ENCODE measurements at places on chromosomes 1 and 21.

- no peak for DNase-seq
These were observed 23.4 kb downstream of the ZNF281 start for GRCh38 chr1:200386416-200386815.

- no peak for DNase-seq
These were observed 2.1 kb upstream of the H3-3A start for GRCh38 chr1:226060427-226060826.

- DNase-seq: no peak
These were observed 13.3 kb downstream of the TRIM46 start for GRCh38 chr1:155186794-155187455.

GRCh38 chr1:163928651-163929050 is 606.9 kb downstream of the NUF2 start:
- DNase-seq: peak; percentile 75

- DNase-seq: no peak
These were observed 21.3 kb downstream of the FAM20B start for GRCh38 chr1:179046808-179047635.

GRCh38 chr1:212974711-212975110 is 24.4 kb downstream of the VASH2 start:
- no peak for DNase-seq

GRCh38 chr1:32748926-32749325 is 46.4 kb upstream of the SYNC start:
- no peak for DNase-seq

GRCh38 chr1:65001231-65001792 is 35.0 kb upstream of the JAK1 start:
- DNase-seq: no peak

- DNase-seq: no peak
These were observed 53.6 kb downstream of the SLC66A1 start for GRCh38 chr1:19365721-19366120.

- no peak for DNase-seq
These were observed 39.5 kb upstream of the TMPRSS15 start for GRCh38 chr21:18443085-18443484.

DNA sequence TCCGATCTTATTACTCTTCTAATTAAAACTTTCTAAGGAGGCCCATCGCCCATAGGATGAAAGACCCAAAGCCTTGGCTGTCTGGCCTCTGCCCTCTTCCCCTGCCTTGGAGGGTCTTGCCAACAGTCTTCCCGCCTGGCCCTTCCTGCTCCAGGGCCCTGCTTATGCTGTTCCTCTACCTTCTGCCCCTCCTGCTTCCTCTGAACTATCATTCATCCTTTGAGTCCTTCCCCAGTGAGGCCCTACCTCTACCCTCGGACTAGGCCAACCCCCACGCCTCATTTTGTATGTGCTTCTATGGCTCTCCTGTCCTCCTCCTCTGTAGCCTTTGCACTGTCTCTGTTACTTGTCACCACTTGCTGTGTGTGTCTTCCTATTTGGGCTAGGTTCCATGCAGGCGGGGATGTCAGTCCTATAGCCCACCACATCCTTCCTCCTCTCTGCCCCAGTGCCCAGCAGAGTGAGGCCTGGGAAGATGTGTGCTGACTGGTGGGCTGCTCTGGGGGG is 5.4 kb downstream of the RUSC1 start:
- DNase-seq: no peak

- no peak for DNase-seq
These were observed 1099.9 kb downstream of the PLA2G4A start for GRCh38 chr1:187928696-187929095.

DNA sequence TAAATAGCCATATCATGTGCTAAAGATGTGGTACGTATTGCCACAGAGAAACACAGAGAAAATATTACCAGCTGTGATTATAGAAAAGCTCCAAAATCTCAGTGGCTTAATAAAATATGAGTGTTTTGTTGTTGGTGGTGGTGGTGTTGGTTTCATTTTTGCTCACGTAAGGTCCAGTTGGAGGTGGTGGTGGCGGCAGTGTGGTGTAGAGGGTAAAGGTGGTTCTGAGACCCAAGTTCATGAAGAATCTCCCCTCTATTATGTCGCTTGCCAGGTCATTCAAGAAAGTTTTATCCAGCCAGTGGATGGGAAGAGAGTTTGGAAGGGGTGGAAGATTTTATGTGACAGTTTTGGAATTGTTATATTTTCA is 217.6 kb upstream of the SAMSN1 start:
- no peak for DNase-seq

GRCh38 chr1:66330722-66331141 is 203.2 kb upstream of the SGIP1 start:
- no peak for DNase-seq

DNA sequence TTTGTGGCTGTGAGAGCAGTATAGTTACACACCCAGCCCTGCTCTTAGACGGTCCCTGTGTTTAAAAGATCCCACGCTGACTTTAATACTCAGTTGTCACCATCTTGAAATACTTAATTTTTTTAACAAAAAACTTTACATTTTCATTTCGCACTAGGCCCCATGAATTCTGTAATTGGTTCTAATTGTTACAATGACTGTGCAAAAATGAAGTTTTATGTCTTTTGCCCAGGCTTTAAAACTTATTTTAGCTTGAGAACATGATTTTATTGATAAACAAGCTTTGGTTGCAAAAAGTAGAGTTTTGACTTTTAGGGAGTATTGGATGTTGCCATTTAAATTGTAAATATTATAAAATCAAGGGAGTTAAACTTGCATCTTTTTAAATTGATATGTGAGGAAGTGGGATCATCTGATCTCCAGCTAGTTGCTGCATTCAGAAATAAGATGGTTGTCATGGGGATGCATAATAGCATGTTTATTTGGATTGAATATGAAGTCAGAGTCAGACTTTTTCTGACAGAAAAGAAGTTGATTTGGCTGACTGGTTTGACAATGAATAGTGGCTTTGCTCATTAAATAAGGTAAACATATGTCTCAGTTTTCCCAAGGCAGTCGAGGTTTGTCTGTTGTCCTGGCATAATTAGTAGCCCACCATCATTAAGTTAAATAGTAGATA is 23.0 kb upstream of the CRP start:
- no peak for DNase-seq

DNA sequence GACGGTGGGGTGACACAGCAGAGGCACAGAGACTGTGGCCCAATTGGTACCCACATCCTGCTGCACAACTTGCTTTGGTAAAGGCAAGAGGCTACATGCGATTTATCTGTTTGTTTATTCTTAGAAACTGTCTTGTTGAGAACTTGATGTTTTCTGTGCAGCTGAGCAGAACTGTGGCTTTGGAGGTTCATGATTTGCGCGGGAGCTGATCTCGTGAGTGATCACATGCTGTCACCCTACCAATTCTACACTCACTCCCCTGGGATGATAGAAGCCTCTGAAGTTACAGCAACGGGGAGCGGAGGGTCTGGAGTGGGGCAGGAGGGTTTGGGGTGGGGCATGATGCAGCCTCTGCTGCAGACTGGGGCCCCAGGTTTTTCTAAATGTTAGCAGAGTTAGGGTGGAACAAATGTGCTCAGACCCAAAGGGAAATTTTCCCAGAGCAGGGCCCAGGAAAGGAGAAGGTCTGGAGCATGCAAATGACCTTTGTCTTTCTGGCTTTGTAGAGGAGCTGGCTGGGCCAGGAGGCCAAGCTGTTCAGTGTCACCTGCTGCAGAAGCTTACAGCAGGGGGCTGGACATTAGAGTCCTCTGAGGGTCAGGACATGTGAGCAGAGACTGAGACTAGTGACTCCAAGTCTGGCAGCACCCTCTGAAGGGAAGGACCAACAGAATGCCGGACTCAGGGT is 83.6 kb downstream of the GRIK3 start:
- no peak for DNase-seq

GRCh38 chr1:240496356-240496755 is 115.6 kb downstream of the GREM2 start:
- DNase-seq: no peak

- DNase-seq: no peak
These were observed 426.7 kb downstream of the KCNT2 start for GRCh38 chr1:196181594-196181878.

GRCh38 chr21:46157396-46157986 is 2.1 kb upstream of the FTCD start:
- DNase-seq: no peak

GRCh38 chr21:43270800-43271301 is 102.0 kb downstream of the CRYAA start:
- no peak for DNase-seq

- no peak for DNase-seq
These were observed 2.6 kb downstream of the PUM1 start for GRCh38 chr1:31062867-31063380.

DNA sequence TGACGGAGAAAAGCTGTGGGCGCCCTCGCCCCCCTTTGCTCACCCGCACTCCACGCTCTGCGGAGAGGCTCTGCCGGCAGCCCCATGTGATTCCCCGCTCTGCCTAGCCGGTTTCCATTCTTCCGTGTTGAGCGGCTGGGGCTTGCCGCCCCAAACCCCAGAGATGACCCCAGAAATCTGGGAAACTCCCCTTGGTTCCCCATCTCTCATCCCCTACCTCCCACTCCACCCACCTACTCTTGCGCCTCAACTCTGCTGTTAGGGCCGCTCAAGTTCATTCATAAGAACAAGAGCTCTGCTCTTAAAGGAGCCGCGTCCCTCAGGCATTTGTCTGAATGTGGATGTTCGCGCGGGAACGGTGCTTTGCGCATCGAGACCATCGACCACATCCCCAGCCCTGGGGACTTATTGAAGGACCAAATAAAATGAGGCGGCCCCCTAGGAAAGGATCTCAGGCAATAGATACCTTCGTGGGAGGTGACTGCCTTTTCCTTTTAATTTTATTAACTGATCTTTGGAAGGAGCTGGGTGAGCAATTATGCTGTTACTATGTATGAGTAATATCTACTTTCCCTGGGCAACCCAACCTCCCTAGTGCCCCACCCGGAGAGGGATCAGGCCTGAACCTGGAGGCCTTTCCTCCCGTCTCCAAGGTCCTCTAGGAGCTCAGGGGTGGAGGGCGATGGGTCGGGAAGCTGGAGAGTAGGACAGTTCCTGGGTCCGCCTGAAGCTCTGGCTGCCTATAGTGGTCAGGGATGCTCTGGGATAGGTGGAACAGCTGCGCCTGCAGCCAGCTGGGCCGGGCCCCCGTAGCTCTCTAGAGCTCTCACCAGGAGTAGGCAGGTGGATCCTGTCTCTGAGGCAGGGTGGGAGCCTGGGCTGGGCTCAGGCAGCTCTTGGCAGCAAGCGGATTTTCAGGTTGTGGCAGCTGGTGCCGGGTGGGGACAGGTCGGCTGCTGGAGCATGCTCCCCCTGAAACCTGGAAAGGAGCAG is 898 bp downstream of the MFSD2A start:
- DNase-seq: peak; percentile 99

DNA sequence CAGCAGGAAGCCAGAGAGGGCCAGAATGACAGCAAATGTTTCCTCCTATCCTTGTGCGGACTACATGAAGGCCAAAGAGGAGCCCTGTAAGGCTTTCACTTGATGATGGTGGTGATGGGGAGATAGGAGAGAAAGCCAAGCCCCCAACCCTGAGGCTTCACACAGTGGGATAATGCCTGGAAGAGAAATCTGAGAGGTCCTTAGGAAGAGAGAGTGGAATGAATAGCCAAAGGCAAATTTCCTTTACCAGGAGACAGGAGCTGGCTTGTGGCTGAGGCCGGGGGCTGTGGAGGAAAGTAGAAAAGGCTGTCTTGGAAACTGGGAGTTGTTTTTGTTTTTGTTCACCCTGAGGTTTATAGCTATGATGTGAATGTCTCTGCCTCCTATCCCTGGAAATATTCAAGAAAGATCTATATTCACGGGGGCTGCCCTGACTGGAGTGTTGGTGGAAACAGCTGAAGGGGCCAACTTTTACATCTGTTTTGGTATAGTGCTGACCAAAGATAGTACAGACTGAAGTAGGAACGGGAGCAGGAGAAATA is 13.0 kb upstream of the RNF19B start:
- no peak for DNase-seq

DNA sequence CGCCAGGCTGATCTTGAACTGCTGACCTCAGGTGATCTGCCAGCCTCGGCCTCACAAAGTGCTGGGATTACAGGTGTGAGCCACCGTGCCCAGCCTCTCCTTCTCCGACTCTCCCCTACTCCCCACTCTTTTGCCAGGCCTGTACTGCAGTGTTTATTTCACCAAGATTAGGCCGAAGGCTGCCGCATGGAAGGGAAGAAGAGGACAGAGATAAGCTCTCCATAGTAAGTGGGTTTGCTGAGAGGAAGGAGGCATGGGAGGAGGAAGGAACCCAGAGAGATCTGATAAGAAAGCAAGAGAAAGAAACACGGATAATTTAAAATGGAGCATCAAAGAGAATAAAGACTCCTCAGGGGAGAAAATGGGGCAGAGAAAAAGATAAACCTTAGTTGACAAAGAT is 8.7 kb downstream of the PTCH2 start:
- no peak for DNase-seq

DNA sequence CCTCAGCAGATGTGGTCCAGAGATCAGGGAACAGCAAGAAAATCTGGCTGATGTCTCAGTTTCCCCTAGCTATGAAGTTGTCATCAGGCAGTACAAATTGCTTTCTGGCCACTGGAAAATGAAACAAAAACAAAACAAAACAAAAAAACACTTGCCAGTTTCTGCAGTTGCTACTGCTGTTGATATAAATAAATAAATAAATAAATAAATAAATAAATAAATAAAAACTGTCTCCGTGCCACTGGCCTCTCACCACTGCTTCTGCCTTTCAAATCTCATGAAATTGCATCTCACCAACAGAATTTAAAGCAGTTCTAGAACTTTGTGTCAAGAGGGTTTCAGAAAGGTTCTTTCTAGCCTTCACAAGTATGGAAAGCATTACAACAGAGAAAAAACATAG is 62.9 kb downstream of the C1orf87 start:
- DNase-seq: no peak

DNA sequence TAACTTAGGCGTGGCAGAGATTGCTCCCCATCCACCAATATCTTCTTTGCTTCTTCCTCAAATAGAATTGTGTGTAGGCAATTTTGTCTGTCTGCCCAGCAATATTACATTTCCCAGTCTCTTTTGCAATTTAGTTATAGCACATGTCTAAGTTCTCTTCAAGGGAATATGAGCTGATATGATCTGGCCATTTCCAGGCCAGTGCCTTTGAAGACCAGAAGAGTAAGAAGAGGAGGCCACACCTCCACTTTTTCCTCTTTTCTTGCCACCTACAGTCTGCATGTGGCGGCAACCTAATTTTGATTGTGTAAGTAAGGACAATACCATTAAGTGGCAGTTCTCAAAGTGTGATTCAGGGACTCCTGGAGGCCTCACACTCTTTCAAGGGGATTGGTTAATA is 6.3 kb upstream of the RSBN1 start:
- DNase-seq: no peak

Data from NCI-H510A treated with DMSO at 0.1 percent for 48 hours (cell line).